A172 (cell line): ENCODE measurements at places on chromosomes 4 and X. TPM values are rescaled to one million over a fixed set of nuclear protein-coding genes. Genes with fewer than 3 reads are reported as not detected.

DNA sequence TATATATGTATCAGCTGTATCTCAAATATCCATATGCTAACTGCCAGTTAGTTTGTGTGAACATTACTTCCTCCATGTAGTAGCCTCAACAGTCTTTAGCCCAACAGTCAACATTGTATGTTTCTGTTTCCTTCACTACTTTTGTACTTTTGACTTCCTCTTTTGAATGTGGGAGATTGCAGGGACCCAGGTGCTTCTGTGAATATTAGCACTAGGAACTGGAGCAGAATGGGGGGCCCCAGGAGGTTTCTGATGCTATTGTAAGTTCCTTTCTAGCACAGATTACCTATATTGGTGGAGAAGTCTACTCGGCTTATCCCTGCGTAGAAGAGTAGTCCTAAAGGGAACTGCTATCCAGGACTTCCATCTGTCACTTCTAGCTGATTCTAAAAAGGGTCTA is 2.3 kb downstream of the PLAC8 start:
- DNase-seq = no peak

GRCh38 chr4:168815379-168816345 is 194.4 kb downstream of the CBR4 start:
- DNase-seq = no peak

- DNase-seq = no peak
These were observed 65.6 kb downstream of the OR13H1 start for GRCh38 chrX:131609480-131609879.

GRCh38 chrX:12579311-12579710 is 211.9 kb upstream of the PRPS2 start:
- DNase-seq = no peak

Gene LDB2
- not detected in 2 replicates for total RNA-seq

Gene AFF2
- total RNA-seq = under 0.01 and 0.02 TPM in 2 replicates

GRCh38 chrX:121244511-121244910 is 197.1 kb downstream of the GLUD2 start:
- DNase-seq = no peak

Gene TRIML1
- 0.31 TPM in 1 of 2 replicates, not detected in the other for total RNA-seq

DNA sequence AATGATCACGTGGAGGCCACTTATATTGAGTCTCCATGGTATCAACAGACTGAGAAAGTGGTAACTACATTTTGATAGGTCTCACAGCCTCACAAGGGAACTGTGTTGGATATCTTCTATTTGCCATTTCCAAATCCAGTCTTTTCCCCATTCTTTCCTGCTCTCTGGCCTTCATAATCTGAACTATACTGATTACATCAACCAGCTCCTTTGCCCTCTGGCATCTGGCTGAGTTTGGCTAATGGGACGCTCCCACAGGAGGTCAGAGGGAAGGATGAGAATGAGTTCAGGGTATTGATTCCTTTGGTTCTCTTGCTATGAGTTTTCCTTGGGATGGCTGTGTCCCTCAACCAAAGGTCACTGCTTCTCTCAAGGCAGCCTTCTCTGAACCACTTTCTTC is 152.6 kb downstream of the RTL9 start:
- no peak for DNase-seq

Gene SPIN2A
- total RNA-seq = 0.16 and 0.57 TPM in 2 replicates

DNA sequence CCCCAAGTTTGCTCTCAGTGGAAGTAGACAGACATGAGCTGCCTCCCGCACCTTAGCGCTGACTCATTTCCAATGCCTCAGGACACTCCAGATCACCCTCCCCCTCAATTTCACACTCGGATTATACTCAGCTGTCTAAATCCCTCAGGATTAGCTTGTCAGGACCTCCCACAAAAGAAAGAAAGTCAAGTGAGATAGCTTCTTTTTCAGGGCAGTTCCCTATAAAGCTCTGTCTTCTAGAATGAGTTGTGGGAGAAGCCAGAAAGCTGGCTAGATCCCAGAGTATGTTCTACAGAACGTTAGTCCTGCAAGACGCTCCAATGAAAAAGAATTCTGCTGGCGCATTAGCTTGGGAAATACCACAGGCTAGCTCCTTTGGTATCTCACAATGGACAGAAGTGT is 51.2 kb upstream of the MTNR1A start:
- DNase-seq = no peak

DNA sequence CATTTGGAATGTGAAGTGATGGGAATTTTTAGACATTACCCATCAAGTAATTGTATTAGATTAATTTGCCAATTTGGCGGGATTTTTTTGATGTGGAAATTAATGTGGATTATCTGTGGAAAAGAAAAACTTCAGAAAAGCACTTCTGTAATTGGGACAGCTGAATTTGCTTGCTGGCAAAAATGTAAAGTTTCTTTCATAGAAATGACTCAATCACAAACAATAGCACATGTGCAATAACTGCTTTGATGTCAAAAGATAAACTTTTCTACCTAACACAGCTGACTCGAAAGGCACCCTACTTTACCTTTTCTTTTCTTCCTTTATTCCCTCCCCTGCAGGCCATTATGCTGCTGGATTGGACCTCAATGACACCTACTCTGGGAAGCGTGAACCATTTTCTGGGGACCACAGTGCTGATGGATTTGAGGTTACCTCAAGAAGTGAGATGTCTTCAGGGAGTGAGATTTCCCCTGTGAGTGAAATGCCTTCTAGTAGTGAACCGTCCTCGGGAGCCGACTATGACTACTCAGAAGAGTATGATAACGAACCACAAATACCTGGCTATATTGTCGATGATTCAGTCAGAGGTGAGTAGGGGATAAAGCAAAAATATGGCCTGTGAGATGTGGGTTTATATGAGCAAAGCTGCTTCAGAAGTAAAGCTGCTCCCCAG is 1.4 kb downstream of the AREG start:
- peak; percentile 35 for DNase-seq

- no peak for DNase-seq
These were observed 6.4 kb downstream of the C4orf54 start for GRCh38 chr4:99651016-99651769.
